ENCODE measurements at places on chromosomes 7 and 10. TPM values are rescaled to one million over a fixed set of nuclear protein-coding genes. Genes with fewer than 3 reads are reported as not detected.

Gene ZNF248
- 4.5 TPM for total RNA-seq

Gene ATP6V0A4
- 0.15 TPM for total RNA-seq

Gene PDE6C
- total RNA-seq = not detected

Gene UFSP1
- total RNA-seq = 4.9 TPM

Gene EBLN1
- 0.21 TPM for total RNA-seq

Gene HK1
- 37.1 TPM for total RNA-seq

Measured in A549 treated with CORT108297 at 1 μM for 4 hours (cell line).